ENCODE measurements at places on chromosomes 1 and 21. TPM values are rescaled to one million over a fixed set of nuclear protein-coding genes. Genes with fewer than 3 reads are reported as not detected.

DNA sequence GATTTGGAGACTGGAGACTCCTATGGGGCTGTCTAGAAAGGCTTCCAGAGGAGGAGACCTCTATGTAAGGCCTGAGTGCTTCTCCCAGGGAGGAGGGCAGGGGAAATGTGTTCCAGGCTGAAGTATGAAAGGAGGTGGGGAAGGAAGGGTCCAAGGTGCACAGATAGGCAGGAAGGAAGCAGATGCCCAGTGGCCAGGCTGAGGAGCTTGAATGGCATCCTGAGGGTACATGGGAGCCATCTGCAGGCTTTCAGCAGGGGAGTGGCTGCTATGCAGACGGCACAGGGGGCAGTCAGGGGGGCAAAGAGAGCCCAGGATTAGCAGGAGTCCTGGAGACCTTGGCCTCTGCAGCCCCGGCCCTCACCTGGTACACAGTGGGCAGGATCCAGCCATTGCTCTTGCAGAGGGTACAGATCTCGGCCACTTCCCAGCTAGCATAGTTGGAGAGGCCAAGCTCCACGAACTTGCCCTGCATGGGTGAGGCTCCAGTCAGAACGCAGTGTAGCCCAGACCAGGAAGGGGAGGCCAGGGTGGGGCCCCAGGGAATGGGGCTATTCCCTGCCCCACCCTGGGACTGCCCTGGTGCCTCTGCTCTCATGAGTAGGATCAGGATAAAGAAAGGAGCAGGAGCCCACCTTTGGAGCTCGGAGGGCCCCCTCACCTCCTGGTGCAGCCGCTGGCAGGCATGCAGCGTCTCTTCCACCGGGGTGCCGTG is 4.0 kb downstream of the AKR7A2 start:
- no peak overlapping the region for H3K4me3 ChIP-seq
- peaks cover 14% of the 10 kb centered on the region for H3K4me1 ChIP-seq
- peaks cover 46% of the 10 kb centered on the region for H3K36me3 ChIP-seq
- no peak for DNase-seq
- no peak overlapping the region for H3K27ac ChIP-seq

The CYP4A11 gene
- total RNA-seq, result not detected

The OR2M3 gene
- total RNA-seq, result not detected

DNA sequence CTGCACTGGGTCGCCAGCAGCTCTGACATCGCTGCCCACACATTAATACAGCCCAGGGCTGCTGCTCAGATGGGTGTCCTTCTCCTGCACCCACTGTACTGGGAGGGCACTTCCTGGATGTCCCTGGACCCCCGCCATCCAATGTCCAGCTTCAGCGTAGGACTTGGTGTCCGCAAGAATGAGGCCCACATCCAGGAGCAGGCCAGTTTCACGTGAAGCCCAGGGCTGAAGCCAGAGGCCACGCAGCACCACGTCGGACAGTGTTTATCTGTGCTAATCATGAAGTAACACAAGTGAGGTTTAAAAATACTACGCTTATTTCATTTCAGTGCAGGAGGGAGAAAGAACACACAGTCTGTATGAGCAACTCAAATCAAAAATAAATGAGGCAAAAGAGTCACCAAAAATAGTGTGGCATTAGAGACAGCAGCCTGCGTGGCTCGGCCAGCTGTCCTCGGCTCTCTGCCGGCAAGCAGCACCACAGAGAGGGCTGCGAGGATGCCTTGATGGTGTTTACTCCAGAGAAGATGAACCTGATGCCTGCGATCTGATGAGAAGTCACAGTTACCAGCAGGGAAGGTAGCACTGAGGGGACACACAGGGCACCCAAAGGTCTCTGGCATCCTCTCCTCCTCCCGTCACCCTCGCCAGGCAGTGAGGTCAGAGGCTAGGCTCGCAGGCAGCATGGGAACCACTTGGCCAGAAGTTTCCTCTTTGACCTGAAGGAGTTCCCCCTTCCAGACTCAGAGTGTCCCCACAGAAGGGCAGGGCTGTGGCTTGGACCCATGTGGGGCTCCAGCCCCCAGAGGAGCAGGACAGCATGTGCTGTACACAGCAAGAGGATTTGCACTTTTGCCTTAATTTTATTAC is 22.1 kb upstream of the NPHP4 start:
- no peaks in the 10 kb centered on the region for H3K4me1 ChIP-seq
- H3K27ac ChIP-seq, result no peak overlapping the region
- no peaks in the 10 kb centered on the region for H3K36me3 ChIP-seq
- H3K4me3 ChIP-seq, result no peak overlapping the region

DNA sequence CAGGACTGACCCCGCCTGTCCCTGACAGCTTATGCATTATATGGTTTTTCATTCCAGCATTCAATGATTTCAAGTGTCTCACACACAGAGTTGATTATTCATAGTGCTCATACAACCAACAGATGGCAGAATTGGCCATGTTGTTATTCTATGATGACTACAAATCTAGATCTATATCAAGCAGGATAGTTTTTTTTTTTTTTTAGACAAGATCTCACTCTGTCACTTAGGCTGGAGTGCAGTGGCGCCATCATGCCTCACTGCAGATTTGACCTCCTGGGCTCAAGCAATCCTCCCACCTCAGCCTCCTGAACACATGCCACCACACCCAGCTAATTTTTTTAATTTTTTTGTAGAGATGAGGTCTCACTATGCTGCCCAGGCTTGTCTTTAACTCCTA is 40.1 kb upstream of the LRRC8D start:
- DNase-seq, result peak; percentile 69
- no peaks in the 10 kb centered on the region for H3K36me3 ChIP-seq
- peaks cover 2% of the 10 kb centered on the region for H3K4me1 ChIP-seq
- H3K27me3 ChIP-seq, result peaks cover 4% of the 10 kb centered on the region

DNA sequence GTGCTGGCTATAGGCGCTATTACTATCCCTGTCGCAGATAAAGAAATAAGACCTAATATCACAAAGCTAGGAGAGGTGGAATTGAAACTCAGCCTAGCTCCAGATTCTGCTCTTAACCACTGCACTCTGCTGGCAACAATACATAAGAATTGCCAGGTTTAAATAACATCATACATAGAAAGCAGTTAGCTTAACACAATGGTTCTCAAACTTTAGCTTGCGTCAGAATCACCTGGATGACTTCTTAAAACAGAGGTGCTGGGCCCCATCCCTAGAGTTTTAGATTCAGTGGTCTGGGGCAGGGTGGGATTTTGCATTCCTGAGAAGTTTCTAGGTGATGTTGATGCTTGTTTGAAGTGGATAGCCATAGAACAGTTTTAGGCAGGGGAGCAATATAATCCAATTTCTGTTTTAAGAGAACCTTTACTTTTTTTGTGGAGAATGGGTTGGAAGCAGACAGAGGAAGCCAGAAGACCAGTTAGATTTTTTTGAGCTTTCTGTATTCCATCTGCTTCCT is 1.1 kb upstream of the POMGNT1 start:
- H3K4me1 ChIP-seq, result peaks cover 4% of the 10 kb centered on the region
- H3K27me3 ChIP-seq, result no peaks in the 10 kb centered on the region
- no peak for DNase-seq
- H3K36me3 ChIP-seq, result peaks cover 11% of the 10 kb centered on the region

- H3K27me3 ChIP-seq, result no peaks in the 10 kb centered on the region
- H3K4me1 ChIP-seq, result peaks cover 4% of the 10 kb centered on the region
- peak overlapping the region; percentile 34 for H3K27ac ChIP-seq
- DNase-seq, result peak; percentile 68
These were observed 70.3 kb downstream of the KIF1B start for GRCh38 chr1:10280439-10281350.

The LEPROT gene
- 21.0 TPM for total RNA-seq

DNA sequence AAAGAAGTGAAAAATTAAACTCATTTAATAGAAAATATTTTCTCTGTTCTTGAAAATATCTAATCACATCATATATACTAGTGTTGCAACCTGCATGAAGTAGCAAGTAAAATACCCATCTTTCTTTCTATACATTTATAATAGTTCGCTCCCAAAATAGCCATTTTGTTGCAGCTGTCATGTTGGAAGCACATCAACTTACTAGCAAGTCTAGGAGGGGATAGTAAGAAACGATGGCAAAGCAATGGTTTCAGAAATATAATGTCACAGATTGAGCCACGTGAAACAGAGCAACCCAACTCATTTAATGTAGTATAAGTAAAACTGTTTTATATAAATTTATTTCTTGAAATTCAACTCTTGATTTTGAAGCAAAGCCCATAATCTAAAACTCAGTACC is 521.8 kb downstream of the LRRIQ3 start:
- no peak overlapping the region for H3K4me3 ChIP-seq
- no peaks in the 10 kb centered on the region for H3K27me3 ChIP-seq
- DNase-seq, result no peak
- no peak overlapping the region for H3K27ac ChIP-seq
- no peaks in the 10 kb centered on the region for H3K4me1 ChIP-seq

DNA sequence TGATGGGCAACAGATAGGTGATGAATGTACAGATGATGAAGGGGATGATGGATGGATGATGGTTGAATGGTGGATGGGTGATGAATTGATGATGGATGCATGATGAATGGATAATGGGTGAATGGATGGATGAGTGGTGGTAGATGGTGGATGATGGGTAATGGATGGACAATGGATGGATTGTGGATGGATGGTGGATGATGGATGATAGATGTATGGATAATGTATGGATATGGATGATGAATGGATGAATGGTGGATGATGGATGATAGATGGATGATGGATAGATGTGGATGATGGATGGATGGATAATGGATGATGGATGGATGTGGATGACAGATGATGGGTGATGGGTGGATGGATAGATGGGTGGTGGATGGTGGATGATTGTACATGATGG is 35.7 kb downstream of the WNT3A start:
- H3K27me3 ChIP-seq, result peaks cover 40% of the 10 kb centered on the region
- DNase-seq, result no peak
- H3K4me3 ChIP-seq, result no peak overlapping the region
- H3K36me3 ChIP-seq, result no peaks in the 10 kb centered on the region

The BSND gene
- total RNA-seq, result not detected

GRCh38 chr1:246803373-246803772 is 79.2 kb downstream of the SCCPDH start:
- H3K4me3 ChIP-seq, result no peak overlapping the region
- no peaks in the 10 kb centered on the region for H3K4me1 ChIP-seq
- no peaks in the 10 kb centered on the region for H3K36me3 ChIP-seq
- no peak overlapping the region for H3K27ac ChIP-seq
- H3K27me3 ChIP-seq, result peaks cover 23% of the 10 kb centered on the region

The FCGR1A gene
- not detected for total RNA-seq

- no peak for DNase-seq
- no peaks in the 10 kb centered on the region for H3K36me3 ChIP-seq
- H3K4me3 ChIP-seq, result no peak overlapping the region
- no peaks in the 10 kb centered on the region for H3K4me1 ChIP-seq
- no peaks in the 10 kb centered on the region for H3K27me3 ChIP-seq
- H3K27ac ChIP-seq, result no peak overlapping the region
These were observed 35.0 kb downstream of the ACP6 start for GRCh38 chr1:147635342-147635741.

The CYP4Z1 gene
- total RNA-seq, result not detected

DNA sequence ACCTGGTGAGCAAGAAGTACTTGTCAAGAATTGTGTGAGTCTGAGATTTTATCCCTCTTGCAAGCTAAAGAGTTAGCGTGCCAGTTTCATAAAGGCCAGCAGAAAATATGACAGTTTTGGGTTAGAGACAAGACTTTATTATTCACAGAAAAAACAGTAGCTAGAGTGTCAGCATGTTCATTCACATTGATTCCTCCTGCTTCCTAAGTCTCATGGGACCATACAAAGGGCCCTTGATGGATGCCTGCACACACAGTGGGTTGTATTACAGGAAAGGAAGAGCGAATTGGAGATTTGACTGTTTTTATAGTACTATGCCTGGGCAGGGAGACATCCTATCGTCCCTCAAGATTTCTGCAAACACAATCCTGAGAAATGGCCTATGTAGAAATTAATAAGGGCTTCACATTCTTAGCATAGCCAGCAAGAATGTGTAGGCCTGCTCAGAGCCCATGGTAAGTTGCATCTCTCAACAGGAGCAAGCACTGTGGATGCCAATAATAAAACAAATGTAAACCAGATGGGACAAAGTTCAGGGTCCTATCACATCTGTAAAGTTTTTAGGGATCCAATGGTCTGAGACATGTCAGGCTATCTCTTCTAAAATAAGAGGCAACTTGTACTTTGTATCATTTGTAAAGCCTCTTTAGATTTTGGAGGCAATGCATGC is 4.0 kb upstream of the ASPM start:
- no peaks in the 10 kb centered on the region for H3K36me3 ChIP-seq
- no peak overlapping the region for H3K4me3 ChIP-seq
- H3K27me3 ChIP-seq, result no peaks in the 10 kb centered on the region
- H3K4me1 ChIP-seq, result no peaks in the 10 kb centered on the region

The SYTL1 gene
- total RNA-seq, result 0.18 TPM

GRCh38 chr1:111600886-111601386 is 18.7 kb upstream of the RAP1A start:
- peak; percentile 43 for DNase-seq
- H3K27me3 ChIP-seq, result no peaks in the 10 kb centered on the region
- no peak overlapping the region for H3K27ac ChIP-seq
- H3K4me1 ChIP-seq, result peaks cover 19% of the 10 kb centered on the region

The OR2T35 gene
- total RNA-seq, result not detected

GRCh38 chr21:21662776-21663175 is 664.6 kb downstream of the NCAM2 start:
- DNase-seq, result no peak
- no peaks in the 10 kb centered on the region for H3K36me3 ChIP-seq
- no peak overlapping the region for H3K27ac ChIP-seq
- H3K27me3 ChIP-seq, result no peaks in the 10 kb centered on the region
- H3K4me3 ChIP-seq, result no peak overlapping the region

Data from IMR-90 (cell line).